ENCODE measurements at places on chromosomes 6 and 20. TPM values are rescaled to one million over a fixed set of nuclear protein-coding genes. Genes with fewer than 3 reads are reported as not detected.

- no peak for DNase-seq
- no peak overlapping the region for H3K27ac ChIP-seq
- H3K4me3 ChIP-seq: no peak overlapping the region
- no peaks in the 10 kb centered on the region for H3K4me1 ChIP-seq
- H3K27me3 ChIP-seq: no peaks in the 10 kb centered on the region
Observed at GRCh38 chr20:60977901-60978300, 274.2 kb upstream of the CDH4 start.

- H3K27ac ChIP-seq: no peak overlapping the region
- H3K36me3 ChIP-seq: peaks cover 17% of the 10 kb centered on the region
- no peak for DNase-seq
- H3K4me1 ChIP-seq: peaks cover 36% of the 10 kb centered on the region
- H3K4me3 ChIP-seq: no peak overlapping the region
Observed at GRCh38 chr6:121499666-121500065, 64.2 kb downstream of the GJA1 start.

DNA sequence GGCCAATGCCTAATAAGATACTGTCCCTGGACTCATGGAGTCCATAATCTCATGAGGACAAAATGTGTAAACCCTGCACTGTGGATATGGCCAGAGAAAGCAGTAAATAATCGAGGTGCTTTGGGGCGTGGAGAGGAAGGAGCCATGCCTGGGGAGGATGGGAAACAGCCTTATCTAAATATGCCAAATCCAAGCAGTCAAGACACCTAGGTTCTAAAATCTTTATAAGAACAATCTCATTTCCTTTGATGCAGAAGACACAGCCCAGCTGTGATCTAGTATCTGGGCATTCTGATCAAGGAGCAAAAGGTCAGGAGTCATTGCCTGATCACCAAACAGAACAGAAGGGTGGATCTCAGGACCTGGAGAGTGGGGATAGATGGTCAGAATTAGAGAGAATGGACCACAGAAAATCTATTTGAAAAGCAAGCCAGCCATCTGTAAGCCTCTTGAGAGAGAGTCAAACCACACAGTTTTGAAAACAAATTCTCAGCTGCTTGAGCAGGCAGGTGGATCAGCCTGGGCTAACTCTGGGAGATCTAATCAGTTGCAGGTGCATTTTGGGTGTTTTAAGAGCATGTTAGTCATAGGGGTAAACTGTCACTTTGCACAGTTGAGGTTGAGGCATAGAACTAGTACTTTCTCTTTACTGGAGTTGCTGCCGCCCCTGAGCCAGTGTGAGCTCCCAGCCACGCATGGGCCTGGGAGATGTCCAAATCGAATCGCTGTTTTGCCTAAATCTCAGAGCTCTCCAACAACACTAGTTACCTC, 130.8 kb upstream of the TNFAIP3 start:
- no peak for DNase-seq
- H3K36me3 ChIP-seq: no peaks in the 10 kb centered on the region
- H3K4me1 ChIP-seq: peaks cover 10% of the 10 kb centered on the region
- H3K27me3 ChIP-seq: peaks cover 20% of the 10 kb centered on the region
- H3K27ac ChIP-seq: no peak overlapping the region

DNA sequence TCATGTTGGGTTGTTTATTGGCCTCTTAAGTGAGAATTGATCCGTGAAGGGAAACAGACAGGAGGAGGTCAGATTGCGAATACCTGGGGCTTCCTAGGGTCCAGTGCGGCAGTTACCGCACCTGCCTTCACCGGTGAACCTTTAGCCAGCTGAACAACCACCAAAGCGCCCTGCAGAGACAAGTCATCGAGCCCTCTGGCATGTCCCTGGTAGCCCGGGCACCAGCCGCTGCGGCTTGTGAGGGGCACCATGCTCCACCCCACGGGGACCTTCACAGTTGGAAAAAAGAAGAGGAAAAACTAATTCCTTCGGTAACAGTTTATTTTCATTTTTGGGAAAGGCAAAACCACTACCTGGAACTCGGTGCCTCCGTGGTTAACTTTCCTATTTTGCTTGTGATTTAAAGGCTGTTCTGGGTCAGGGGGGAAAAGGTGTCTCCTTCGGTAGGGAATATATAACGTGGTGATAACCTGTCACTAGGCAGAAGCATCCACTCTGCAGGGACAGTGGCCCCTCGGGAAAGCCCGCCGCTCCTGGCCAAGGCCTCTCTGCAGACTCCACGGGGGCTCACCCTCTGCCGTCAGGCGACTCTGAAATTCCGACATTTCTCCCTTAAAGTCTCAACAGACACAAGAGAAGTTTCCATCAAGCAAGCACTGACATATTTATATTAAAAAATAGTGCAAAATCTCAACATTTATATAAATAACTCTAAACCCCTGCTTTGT, 30.7 kb upstream of the ZBP1 start:
- H3K27ac ChIP-seq: peak overlapping the region; percentile 95
- H3K4me3 ChIP-seq: peak overlapping the region; percentile 27
- DNase-seq: peak; percentile 4
- H3K27me3 ChIP-seq: no peaks in the 10 kb centered on the region
- H3K36me3 ChIP-seq: peaks cover 100% of the 10 kb centered on the region

DNA sequence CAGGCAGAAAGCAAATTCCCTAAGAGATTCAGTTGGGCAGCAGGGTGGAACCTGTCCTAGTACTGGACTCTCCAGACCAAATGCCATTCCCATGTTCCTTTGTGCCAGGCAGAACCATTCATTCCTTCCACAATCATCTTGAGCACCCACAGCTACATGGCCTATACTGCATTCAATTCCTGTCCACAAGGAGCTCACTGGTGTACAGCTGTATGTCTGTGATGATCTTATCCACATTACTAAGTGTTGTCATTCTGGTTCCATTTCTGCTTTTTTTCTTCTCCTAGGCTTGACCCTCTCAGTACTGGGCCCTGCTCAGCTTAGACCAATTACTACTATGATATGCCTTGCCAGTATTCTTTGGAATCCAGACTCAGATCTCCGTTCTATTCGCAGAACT, 27.5 kb downstream of the MAN1A1 start:
- H3K4me1 ChIP-seq: peaks cover 12% of the 10 kb centered on the region
- no peaks in the 10 kb centered on the region for H3K27me3 ChIP-seq
- no peak for DNase-seq
- no peak overlapping the region for H3K27ac ChIP-seq
- no peaks in the 10 kb centered on the region for H3K36me3 ChIP-seq

DNA sequence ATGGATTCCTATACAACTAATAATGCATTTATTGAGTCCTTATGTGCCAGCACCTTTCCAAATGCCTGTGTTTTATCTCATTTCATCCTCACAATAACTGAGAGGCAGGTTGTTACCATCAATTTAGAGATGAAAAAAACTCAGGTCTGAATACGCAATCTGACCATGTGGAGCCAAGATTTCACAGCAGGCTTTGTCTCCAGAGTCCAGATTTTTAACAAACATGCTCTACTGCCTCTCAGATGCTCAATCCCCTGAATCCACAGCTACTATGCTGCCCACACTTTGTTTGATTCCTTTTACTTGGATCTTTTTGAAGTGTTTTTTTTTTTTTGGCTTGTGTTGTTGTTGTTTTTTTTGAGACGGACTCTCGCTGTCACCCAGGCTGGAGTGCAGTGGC, 46.8 kb downstream of the B4GALT5 start:
- peaks cover 69% of the 10 kb centered on the region for H3K4me1 ChIP-seq
- H3K36me3 ChIP-seq: peaks cover 7% of the 10 kb centered on the region
- no peak overlapping the region for H3K4me3 ChIP-seq

DNA sequence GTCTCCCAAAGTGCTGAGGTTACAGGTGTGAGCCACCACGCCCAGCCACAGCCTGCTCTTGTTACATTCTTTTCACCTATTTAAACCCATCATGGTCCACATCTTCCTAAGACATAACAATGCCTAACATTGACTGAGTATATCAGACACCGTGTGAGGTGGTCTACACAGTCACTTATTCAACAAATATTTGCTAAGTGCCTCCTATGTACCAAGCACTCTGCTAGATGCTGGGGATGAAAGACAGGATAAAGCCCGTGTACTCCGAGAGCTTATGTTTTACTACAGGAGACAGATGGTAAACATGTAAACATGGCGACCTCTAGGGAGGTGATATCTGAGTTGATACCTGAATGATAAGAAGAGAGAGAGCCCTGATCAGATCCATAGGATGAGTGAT, 12.7 kb downstream of the BCL2L1 start:
- H3K36me3 ChIP-seq: peaks cover 98% of the 10 kb centered on the region
- peak overlapping the region; percentile 97 for H3K4me3 ChIP-seq
- no peak for DNase-seq
- no peaks in the 10 kb centered on the region for H3K27me3 ChIP-seq

DNA sequence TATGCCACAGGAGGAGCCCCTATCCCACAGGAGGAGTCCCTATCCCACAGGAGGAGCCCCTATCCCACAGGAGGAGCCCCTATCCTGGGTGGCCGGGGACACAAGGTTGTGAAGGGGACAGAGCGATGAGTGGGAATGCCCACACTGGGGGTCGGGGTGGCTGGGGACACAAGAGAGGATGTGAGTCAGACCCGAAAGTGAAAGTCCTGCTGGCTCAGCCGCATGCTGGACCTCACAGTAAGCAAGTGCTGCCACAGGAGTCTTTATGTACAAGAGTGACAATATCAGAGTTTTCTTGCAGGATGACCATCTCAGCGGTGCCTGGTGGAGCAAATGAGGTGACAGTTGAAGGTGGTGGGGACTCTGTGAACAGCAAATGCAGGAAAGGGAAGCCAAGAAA, 93.7 kb downstream of the PSMB1 start:
- DNase-seq: peak; percentile 13
- H3K27me3 ChIP-seq: peaks cover 18% of the 10 kb centered on the region
- peak overlapping the region; percentile 41 for H3K4me3 ChIP-seq

- H3K27ac ChIP-seq: no peak overlapping the region
- H3K36me3 ChIP-seq: no peaks in the 10 kb centered on the region
- no peak for DNase-seq
- H3K4me3 ChIP-seq: no peak overlapping the region
- no peaks in the 10 kb centered on the region for H3K4me1 ChIP-seq
Observed at GRCh38 chr20:60361761-60362395, 403.7 kb downstream of the CDH26 start.

GRCh38 chr6:137218917-137219663, at the start of gene IFNGR1:
Gene IFNGR1 (minus strand): TSS chr6:137219385. CDS start chr6:137219327, 58 bp downstream.
- H3K4me3 ChIP-seq: peak within 1 kb of the TSS; percentile 80
- H3K36me3 ChIP-seq: peaks cover 30% of the 10 kb centered on the region
- DNase-seq: peak; percentile 95
- no peaks in the 10 kb centered on the region for H3K27me3 ChIP-seq
- peak within 1 kb of the TSS; percentile 88 for H3K27ac ChIP-seq

DNA sequence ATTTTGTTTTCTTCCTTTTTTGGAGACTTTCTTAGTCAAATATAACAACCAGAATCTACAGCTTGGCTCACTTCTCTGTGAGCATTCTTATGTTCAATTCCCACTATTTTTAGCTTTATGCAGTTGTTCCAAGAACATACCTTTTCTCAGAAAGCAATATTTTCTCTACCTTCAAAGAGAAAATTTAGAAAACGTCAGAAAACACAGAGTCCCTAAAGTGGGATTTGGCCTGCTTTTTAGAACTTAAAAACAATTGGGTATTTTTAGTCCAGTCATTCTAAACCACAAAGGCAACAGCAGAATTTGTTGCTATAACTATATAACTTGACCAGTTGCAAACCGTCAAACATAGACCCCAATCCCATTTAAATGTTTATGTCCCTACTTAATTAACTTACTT, 133.1 kb downstream of the MOXD1 start:
- no peak for DNase-seq
- peaks cover 10% of the 10 kb centered on the region for H3K4me1 ChIP-seq
- H3K27me3 ChIP-seq: no peaks in the 10 kb centered on the region
- H3K4me3 ChIP-seq: no peak overlapping the region
- H3K36me3 ChIP-seq: no peaks in the 10 kb centered on the region

- no peak for DNase-seq
- H3K36me3 ChIP-seq: no peaks in the 10 kb centered on the region
- no peak overlapping the region for H3K4me3 ChIP-seq
- H3K27me3 ChIP-seq: no peaks in the 10 kb centered on the region
- H3K4me1 ChIP-seq: peaks cover 5% of the 10 kb centered on the region
Observed at GRCh38 chr6:139708337-139709199, 334.1 kb upstream of the CITED2 start.

GRCh38 chr6:123168892-123169773, 173.1 kb downstream of the CLVS2 start:
- no peak overlapping the region for H3K27ac ChIP-seq
- no peak overlapping the region for H3K4me3 ChIP-seq
- H3K4me1 ChIP-seq: no peaks in the 10 kb centered on the region
- H3K36me3 ChIP-seq: no peaks in the 10 kb centered on the region

GRCh38 chr20:63127700-63128364, 88.1 kb downstream of the YTHDF1 start:
- no peak overlapping the region for H3K27ac ChIP-seq
- H3K4me1 ChIP-seq: no peaks in the 10 kb centered on the region
- H3K27me3 ChIP-seq: peaks cover 24% of the 10 kb centered on the region
- H3K36me3 ChIP-seq: no peaks in the 10 kb centered on the region
- no peak for DNase-seq
- no peak overlapping the region for H3K4me3 ChIP-seq

- no peaks in the 10 kb centered on the region for H3K36me3 ChIP-seq
- H3K4me1 ChIP-seq: no peaks in the 10 kb centered on the region
- DNase-seq: no peak
- H3K27ac ChIP-seq: no peak overlapping the region
Observed at GRCh38 chr6:119052292-119052889, 26.1 kb downstream of the FAM184A start.

DNA sequence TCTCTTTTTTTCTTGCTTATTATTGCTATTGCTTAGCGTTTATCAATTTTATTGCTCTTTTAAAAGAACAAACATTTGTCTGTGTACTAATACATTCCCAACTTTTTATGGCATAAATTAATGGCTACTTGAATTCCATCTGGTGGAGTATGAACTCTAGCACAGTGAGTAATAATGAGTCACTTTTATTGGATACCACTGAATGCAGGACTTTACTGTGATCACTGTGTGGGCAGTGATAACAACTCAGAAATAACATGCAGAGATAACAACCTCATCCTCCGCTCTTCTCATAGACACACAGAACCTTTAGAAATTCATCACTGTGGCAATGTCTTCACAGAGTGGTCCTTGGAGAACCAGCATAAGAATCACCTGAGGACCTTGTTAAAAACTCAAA, 174.9 kb upstream of the PRND start:
- DNase-seq: no peak
- H3K36me3 ChIP-seq: no peaks in the 10 kb centered on the region
- peaks cover 28% of the 10 kb centered on the region for H3K4me1 ChIP-seq
- no peak overlapping the region for H3K27ac ChIP-seq
- no peak overlapping the region for H3K4me3 ChIP-seq

- DNase-seq: peak; percentile 37
- peaks cover 10% of the 10 kb centered on the region for H3K4me1 ChIP-seq
- H3K27me3 ChIP-seq: no peaks in the 10 kb centered on the region
- no peaks in the 10 kb centered on the region for H3K36me3 ChIP-seq
- H3K27ac ChIP-seq: peak overlapping the region; percentile 77
Observed at GRCh38 chr20:23622839-23623343, 14.9 kb downstream of the CST3 start.

The PCSK2 gene
- not detected for total RNA-seq

The SDC4 gene
- 256 TPM for total RNA-seq

The TRIM15 gene
- total RNA-seq: 13.5 TPM

The PHIP gene
- total RNA-seq: 50.8 TPM

The PTK7 gene
- 49.7 TPM for total RNA-seq

The FHL5 gene
- total RNA-seq: not detected

The TP53TG5 gene
- 0.52 TPM for total RNA-seq

Data from Calu3 (cell line).